Fibroblast of skin of left biceps (primary cell): ENCODE measurements at places on chromosomes 1 and 21.

GRCh38 chr1:168392958-168393549 lies 112.4 kb downstream of the TBX19 start:
- no peak for DNase-seq

DNA sequence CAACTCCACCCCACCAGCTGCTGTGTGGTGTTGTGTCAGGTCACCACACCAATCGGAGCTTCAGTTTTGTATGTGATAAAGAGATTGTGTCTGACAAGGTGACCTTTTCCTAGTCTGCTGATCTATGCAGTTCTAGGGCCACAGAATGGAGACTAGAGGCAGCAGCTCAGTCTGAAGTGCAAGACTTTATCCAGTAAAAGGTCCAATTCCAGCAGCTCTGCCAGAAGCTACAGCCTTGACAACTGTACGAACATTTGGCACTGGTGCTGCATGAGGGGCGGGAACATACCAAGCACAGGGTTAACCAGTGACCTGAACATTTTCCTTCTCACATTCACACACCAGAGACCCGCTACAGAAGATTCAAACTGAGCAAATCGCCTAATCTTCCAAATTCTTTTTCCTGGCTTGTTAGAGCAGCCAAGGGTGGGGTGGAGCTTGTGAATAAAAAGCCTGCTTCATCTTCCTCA lies 9.3 kb downstream of the FMO1 start:
- DNase-seq = no peak

GRCh38 chr1:240070188-240070587 lies 21.5 kb upstream of the FMN2 start:
- DNase-seq = no peak

GRCh38 chr1:182861994-182862393 lies 22.8 kb downstream of the DHX9 start:
- no peak for DNase-seq

GRCh38 chr1:56494306-56494705 lies 85.1 kb downstream of the PLPP3 start:
- no peak for DNase-seq

DNA sequence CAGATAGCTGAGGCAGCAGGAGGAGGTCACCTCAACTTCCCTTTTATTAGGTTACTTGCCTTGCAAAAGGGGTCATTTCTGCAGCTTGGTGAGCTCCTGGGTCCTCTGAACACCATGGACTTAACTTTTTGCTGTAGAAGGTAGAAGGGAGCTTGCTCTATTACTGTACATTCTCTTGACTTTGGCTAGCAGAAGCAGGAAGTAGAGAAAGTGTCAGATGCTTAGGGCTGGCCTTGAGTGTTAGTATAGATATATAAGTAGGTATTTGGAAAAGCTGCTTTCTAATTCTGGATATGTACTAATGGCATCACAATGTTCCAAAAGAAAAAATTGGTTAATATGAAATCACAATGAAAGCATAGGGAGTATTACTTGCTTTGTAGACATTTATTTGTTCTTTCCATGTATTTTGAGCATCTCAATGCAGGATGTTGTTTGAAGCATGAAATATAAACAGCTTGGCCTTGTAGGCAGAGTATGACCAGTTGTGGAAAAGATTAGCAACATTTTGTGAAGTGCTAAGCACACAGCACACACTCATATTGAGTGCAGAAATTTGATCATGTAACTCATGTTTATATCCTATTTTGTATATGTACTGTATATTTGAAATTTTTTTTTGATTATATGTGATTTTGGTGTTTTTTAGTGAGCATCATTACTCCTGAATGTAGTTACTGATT lies 108.8 kb downstream of the DYRK1A start:
- no peak for DNase-seq

DNA sequence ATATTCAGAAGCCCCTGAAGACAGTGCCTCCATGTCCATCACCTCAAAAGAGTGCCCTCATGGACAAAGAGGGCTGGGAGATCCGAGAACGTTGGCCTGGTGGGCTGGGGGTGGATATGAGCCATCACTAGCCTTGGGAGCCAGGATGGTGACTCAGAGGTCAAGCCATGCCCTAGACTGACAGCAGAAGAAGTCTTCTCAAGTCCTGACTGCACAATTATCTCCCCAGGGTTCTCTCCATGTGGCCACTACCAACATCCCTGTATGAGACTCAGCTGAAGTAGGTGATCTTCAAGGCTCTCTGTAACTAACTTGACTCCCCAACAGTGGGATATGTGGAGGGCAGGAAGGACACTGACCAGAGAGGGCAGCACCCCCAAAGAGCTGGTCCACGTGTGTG lies 7.1 kb upstream of the USF1 start:
- no peak for DNase-seq

DNA sequence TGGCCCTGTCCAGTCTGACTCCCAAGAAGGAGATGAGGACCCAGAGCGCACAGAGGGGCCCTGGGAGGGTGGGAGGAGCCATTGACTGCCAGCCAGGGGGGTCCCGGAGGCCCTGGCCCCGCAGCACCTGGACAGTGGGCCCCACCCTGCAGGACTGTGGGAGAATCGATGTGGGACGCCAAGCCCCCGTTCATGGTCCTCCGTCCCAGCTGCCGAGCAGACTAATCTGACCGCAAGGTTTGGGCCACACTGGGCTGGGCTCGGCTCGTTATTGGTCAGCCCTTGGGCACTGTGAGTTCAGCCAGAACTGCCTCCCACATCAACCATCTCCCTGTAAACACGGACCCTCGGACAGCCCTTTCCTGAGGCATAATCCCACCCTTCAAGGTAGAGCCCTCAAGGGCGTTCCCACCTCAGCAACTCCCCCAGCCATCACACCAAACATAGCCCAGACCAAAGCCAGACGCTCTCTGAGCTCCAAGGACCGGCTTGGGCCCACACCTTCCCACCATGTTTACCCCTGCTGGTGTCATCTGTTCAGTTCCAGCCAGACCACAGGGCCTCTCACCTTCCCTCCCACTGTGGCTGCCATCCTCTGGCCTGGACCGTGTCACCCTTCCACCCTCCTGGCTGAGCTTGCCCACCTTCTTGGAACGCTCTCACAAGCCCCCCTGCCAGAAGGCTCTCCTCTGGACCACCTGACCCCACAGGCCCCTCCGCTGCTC lies 16.2 kb upstream of the POFUT2 start:
- no peak for DNase-seq

DNA sequence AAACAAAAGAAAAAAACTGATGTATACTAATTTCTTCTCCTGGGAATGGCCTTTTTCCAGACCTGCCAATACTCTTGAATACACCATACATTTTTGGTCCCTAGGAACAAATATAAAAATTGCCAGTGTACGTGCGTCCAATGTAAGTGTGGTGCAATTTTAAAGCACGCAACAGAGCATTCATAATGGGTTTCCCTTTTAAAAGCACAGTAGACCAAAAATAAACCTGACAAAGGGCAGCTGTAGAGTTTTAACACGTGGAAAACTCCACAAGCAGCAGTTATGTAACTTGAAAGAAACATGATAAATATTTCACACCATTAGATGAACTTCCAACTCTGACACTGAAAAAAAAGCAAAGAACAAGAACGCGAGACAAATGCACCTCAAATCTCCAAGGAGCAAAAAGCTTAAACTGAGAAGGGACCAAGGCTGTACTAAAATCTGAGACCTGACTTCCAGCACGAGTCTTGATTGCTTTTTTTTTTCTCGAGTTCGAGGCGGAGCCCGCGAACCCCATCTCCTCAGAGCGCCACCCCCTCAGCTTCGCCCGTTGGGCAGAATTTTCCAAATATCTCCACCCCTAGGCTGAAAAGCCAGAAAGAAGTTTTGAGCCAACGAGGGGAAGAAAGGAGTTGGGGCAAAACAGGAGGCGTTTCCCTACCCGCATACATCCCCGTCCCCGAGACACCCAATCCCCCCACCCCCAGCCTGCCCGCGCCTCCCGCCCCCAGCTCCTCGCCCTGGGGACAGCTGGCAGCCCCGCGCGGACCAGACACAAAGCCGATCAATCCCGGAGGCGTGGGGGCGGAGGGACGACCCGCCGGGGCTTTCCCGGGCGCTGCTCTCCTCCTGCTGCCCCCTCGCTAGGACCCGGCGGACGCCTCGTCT lies at the start of gene JAM2:
Gene JAM2, plus strand, starts transcription at position 599 of the 891 bp plus-strand sequence. CDS start 564 bp downstream, outside the sequence.
- DNase-seq = no peak

- DNase-seq = no peak
Observed at GRCh38 chr1:147747966-147748365, 12.4 kb downstream of the GJA5 start.

GRCh38 chr1:77631751-77632150 lies 50.7 kb downstream of the ZZZ3 start:
- no peak for DNase-seq

DNA sequence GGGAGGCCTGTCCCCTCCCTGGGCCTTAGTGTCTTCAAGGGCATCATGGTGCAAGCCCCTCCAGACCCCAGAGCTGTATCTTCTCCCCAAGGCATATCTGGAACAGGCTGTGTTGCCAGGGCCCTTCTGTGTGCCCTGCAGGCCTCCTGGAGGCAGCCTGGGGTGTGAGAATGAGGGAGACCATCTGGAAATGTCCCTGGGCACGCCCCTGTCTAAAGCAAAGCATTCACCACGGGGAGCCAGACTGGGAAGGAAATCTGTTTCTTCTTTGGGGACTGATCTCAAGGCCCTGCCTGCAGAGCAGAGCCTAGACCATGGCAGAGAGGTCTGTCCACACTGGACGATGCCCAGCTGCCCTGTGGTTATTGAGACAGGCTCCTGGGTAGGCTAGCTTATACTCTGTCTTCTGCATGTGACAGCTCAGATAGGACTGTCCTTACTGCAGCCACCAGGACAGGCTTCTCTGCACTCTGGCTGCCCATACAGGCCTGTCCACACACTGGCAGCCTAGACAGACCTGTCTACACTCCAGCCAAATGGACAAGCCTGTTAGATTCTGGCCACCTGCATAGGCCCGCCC lies 24.6 kb downstream of the PODN start:
- no peak for DNase-seq

DNA sequence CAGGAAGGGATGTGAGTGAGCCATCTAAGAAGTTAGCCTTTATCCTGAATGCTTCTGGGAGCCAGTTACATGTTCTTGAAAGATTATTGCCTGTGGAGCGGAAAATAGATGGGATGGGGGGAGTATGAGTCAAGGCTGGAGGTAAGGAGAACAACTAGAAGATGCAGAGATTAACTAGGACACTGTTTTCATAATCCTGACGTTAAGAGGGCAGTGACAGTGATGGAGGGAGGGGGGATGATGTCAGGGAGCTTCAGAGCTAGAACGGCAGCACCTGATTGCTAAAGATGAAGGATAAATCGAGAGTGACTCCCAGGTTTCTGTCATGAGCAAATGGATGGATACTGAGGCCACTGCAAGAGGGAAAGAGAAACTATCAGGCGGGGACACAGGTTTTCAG lies 10.0 kb upstream of the RCSD1 start:
- no peak for DNase-seq

DNA sequence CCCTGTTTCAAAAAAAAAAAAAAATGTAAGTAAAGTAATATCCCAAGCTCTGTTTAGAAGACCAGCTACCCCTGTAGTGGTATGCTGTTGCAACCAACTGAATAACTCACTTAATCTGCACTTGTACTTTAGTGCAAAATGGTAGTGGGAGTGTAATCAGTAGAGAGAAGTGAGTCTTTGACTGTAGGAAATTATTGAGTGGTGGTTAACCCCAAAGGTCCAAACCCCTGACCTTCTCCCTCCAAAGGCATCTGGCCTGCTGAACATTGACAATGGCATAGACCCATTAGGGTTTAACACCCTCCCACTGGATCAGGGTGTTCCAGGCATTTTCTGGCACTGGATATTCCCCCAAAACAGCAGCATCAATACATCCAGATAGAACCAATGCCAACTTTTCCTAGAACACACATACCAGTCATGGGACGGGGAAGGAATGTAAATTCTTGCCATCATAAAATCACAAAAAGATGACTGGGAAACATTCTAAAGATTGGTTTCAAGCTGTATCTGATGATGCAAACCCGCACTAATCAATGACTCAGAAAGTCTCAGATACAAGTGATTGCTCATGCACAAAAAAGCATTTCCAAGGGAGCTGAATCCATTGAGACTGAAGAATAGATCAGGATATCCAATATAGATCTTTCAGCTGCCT lies 110.3 kb downstream of the MRPL39 start:
- DNase-seq = peak; percentile 78

GRCh38 chr21:25080141-25080540 lies 527.1 kb downstream of the MRPL39 start:
- DNase-seq = peak; percentile 72

DNA sequence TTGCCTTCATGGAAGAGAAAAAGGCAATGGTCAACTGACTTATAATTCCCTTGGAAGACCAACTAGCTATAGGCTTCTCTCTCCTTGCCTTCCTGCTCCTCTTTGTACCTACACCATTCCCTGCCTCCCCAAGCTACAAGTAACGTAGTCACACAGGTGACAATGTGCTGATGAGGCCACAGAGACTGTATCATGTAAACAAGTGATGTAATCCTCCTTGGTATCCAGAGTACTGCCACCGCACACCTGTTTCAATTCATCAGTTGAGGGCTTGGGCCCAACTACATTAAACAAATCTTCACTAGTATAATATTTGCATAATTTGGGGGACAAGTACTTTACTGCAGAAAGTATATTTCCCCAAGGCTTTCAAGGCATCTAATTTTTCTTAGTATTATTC lies 76.4 kb upstream of the SCYL3 start:
- no peak for DNase-seq

GRCh38 chr1:65193129-65193695 lies 45.2 kb downstream of the AK4 start:
- DNase-seq = no peak

- DNase-seq = no peak
Observed at GRCh38 chr1:111990878-111991718, 1.6 kb upstream of the KCND3 start.

DNA sequence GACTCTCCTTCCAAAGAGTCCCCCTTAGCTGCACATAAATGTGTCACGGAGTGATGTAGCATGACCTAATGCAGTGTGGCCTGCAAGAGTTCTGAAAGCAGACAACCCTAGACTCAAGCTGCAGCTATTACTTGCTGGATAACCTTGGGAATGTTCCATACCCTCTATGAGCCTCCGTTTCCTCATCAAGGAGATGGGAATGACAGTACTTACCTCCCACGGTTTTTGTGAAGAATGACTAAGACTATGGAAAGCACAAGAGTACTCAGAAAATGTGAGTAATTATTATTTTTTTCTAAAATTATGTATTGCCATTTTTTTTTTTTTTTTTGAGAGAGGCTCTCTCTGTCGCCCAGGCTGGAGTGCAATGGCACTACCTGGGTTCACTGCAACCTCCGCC lies 3.0 kb downstream of the TTC39A start:
- no peak for DNase-seq

- DNase-seq = no peak
Observed at GRCh38 chr1:46550751-46551231, 656 bp downstream of the KNCN start.

DNA sequence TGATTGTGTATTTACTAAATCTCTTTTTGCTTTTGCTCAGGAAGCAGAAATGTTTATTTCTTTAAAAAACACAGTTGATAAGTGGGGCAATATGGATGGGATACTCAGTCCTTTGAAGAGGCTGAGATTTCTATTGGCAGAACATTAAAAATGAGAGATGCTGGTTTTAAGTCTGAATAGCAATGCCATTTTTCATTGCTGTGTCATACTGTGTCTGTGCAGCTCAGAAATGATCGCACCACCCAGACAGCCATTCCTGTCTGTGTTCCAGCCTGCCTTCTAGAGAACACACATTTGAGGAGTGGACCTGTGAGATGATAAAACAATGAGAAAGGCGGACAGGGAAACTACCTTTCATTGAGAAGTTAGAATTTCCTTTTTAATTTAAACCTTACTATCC lies 231.2 kb upstream of the USP24 start:
- DNase-seq = no peak

GRCh38 chr1:172238965-172239364 lies 181.5 kb upstream of the C1orf105 start:
- no peak for DNase-seq

GRCh38 chr1:41880261-41880660 lies 38.5 kb downstream of the HIVEP3 start:
- DNase-seq = no peak
